ENCODE measurements at places on chromosomes 12 and 14.

- DNase-seq, result no peak
These were observed 7.4 kb downstream of the BBS10 start for GRCh38 chr12:76340680-76341435.

GRCh38 chr12:119440803-119441360 lies 106.4 kb downstream of the CCDC60 start:
- DNase-seq, result no peak

GRCh38 chr12:113136128-113136989 lies 798 bp upstream of the RASAL1 start:
- DNase-seq, result peak; percentile 79

- no peak for DNase-seq
These were observed at the start of gene GZMH for GRCh38 chr14:24609655-24610344. GZMH (minus strand) TSS chr14:24609685; CDS start chr14:24609613, 72 bp downstream.

Data from activated effector memory CD4-positive, alpha-beta T cell treated with anti-CD3 and anti-CD28 coated beads, Interleukin-2, amount 50 U/mL, for 16 hours (primary cell).